ENCODE measurements at places on chromosomes 5 and 9.

- no peak overlapping the region for H3K4me3 ChIP-seq
- DNase-seq = no peak
- H3K4me1 ChIP-seq = no peaks in the 10 kb centered on the region
- H3K27ac ChIP-seq = no peak overlapping the region
- H3K36me3 ChIP-seq = no peaks in the 10 kb centered on the region
These were observed 20.0 kb upstream of the AGGF1 start for GRCh38 chr5:77010243-77010642.

DNA sequence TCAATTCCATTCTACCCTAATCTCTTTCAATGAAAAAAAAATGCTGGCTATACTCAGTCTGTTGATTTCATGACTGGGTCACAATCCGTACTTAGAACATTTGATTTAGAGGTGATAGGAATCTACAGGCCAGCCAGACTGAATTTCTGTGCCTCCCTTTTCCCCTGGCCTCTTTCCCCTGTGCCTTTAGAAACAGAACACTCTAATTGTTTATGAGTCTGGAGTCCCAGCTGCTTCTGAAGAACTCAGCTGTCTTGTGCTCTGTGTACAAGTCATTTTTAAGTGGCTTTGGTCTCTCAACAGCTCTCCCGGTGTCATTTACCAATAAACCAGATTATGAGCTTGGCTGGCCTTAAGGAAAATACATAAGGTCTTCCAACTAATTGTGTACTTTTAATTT, 94.1 kb upstream of the ITGA2 start:
- no peaks in the 10 kb centered on the region for H3K4me1 ChIP-seq
- no peaks in the 10 kb centered on the region for H3K36me3 ChIP-seq
- H3K27ac ChIP-seq = no peak overlapping the region
- H3K27me3 ChIP-seq = no peaks in the 10 kb centered on the region

DNA sequence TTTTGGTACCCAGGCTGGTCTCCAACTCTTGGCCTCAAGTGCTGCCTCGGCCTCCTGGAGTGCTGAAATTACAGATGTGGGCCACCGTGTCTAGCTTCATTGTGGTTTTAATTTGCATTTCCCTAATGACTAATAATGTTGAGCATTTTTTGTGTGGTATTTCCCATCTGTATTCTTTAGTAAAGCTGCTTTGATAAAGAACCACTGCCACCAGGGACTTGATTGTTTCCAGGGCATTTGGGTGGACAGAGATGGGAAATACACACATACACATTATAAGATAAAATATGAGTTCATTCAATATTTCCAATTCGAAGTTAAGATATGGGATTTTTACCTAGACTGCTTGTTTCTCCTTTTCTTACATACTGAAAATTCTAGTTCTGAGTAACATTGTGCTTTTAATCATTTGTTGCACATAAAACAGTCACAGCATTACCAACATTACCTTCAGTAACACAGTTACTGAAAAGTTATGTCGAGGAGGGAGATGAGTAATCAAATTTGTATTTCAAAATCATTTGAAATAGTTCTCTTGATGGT, 28.9 kb downstream of the HABP4 start:
- H3K4me1 ChIP-seq = no peaks in the 10 kb centered on the region
- H3K27me3 ChIP-seq = no peaks in the 10 kb centered on the region
- no peak overlapping the region for H3K27ac ChIP-seq
- H3K4me3 ChIP-seq = no peak overlapping the region
- H3K36me3 ChIP-seq = no peaks in the 10 kb centered on the region

- H3K27ac ChIP-seq = no peak overlapping the region
- no peak overlapping the region for H3K4me3 ChIP-seq
- peaks cover 55% of the 10 kb centered on the region for H3K4me1 ChIP-seq
- H3K36me3 ChIP-seq = no peaks in the 10 kb centered on the region
- no peaks in the 10 kb centered on the region for H3K27me3 ChIP-seq
These were observed 9.6 kb upstream of the ADRB2 start for GRCh38 chr5:148816782-148817181.

DNA sequence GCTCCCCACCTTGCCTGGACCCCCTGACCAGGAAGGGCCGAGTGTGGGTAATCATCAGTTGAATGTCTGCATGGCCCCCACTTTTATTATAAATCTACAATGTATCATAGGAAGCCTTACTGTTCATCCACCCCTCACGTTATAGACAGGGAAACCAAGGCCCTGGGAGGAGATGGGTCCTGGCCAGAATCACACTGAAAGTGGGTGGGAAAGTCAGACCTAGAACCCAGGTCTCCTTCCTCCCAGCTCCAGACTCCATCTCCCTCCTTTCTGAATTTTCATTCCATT, 17.1 kb downstream of the CD74 start:
- H3K4me3 ChIP-seq = no peak overlapping the region
- no peaks in the 10 kb centered on the region for H3K4me1 ChIP-seq
- no peaks in the 10 kb centered on the region for H3K27me3 ChIP-seq

- no peak overlapping the region for H3K4me3 ChIP-seq
- H3K36me3 ChIP-seq = no peaks in the 10 kb centered on the region
- no peaks in the 10 kb centered on the region for H3K27me3 ChIP-seq
These were observed 503.0 kb upstream of the ZNF608 start for GRCh38 chr5:125249400-125249799.

- H3K27me3 ChIP-seq = no peaks in the 10 kb centered on the region
- DNase-seq = no peak
- no peak overlapping the region for H3K4me3 ChIP-seq
- H3K4me1 ChIP-seq = no peaks in the 10 kb centered on the region
These were observed 83.1 kb downstream of the COL27A1 start for GRCh38 chr9:114238472-114238871.

- no peaks in the 10 kb centered on the region for H3K36me3 ChIP-seq
- no peak overlapping the region for H3K27ac ChIP-seq
- DNase-seq = no peak
These were observed 143.9 kb upstream of the FBN2 start for GRCh38 chr5:128681764-128682592.

GRCh38 chr5:96096724-96097123, 135.1 kb upstream of the ELL2 start:
- H3K4me3 ChIP-seq = no peak overlapping the region
- no peaks in the 10 kb centered on the region for H3K4me1 ChIP-seq
- H3K36me3 ChIP-seq = no peaks in the 10 kb centered on the region
- no peak for DNase-seq

DNA sequence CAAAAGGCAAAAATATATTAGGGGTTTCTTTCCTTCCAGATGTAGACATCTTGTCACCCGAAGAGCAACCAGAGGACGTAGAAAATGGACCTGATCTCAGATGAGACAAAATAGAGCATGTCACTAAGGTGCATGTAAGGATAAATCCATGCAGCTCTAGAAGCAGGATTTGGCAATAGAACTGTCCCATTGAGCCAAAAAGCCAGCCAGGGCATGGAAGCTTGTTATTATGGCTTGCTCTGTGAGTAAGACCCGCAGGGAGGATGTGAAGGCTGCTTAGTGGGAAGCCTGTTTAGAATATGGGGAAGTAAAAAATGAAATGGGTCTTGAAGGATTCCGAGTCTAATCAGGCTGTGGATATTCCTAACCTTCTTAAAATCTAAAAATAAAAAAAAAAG, 165.6 kb upstream of the MPDZ start:
- H3K27ac ChIP-seq = no peak overlapping the region
- no peaks in the 10 kb centered on the region for H3K36me3 ChIP-seq
- DNase-seq = no peak
- H3K27me3 ChIP-seq = no peaks in the 10 kb centered on the region
- H3K4me3 ChIP-seq = no peak overlapping the region
- H3K4me1 ChIP-seq = no peaks in the 10 kb centered on the region

DNA sequence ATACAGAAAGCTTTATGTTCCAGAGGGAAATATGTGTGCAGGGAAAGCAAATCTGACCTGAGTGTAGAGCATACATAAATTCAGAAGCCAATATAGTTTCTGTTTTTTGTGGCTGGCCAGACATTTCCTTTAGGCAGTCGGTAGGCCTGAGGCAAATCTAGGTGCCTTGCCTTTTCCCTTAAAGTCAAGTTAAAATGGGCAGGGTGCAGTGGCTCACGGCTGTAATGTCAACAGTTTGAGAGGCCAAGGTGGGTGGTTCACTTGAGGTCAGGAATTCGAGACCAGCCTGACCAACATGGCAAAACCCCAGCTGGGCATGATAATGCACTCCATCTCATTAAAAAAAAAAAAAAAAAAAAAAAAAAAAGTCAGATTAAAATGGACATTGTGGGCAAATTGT, 31.2 kb downstream of the PHAX start:
- no peaks in the 10 kb centered on the region for H3K4me1 ChIP-seq
- H3K27me3 ChIP-seq = no peaks in the 10 kb centered on the region
- H3K27ac ChIP-seq = no peak overlapping the region
- no peak overlapping the region for H3K4me3 ChIP-seq
- H3K36me3 ChIP-seq = no peaks in the 10 kb centered on the region

- no peak overlapping the region for H3K4me3 ChIP-seq
- H3K27me3 ChIP-seq = no peaks in the 10 kb centered on the region
- no peak for DNase-seq
- H3K36me3 ChIP-seq = no peaks in the 10 kb centered on the region
- H3K27ac ChIP-seq = no peak overlapping the region
These were observed 183.7 kb downstream of the RGS3 start for GRCh38 chr9:113646946-113647914.

DNA sequence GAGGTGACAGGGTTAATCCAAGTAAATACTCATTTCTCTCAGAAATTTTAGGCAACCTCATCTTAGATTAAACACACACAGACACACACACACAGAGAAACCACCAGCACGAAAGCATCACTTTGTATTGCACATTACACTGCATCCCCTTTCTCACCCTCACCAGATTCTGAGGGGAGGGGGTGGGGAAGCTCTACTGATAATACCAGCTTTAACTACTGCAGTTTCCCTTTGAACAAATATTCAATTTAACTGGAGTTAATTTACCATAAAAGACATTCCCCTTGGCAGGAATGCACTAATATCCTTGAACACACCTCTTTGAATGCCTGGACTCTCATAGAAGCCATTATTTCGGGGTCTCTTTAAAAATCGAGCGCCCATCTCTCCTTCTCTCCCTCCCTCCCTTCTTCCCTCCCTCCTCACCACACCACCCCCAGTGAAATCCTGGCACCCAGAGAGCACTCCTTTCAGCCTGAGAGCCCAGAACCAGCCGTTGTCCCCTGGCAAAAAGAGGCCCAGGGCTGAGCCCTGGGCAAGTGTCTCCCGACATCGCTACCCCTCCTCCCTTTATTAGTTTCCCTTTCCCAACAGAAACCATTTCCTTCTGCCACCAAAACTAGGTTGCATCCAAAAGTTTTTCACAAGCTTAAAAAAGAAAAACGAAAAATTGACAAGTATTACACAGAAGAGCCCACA, 2.8 kb upstream of the NFIB start:
- no peak for DNase-seq
- H3K4me1 ChIP-seq = peaks cover 22% of the 10 kb centered on the region
- no peaks in the 10 kb centered on the region for H3K36me3 ChIP-seq
- H3K4me3 ChIP-seq = no peak overlapping the region
- no peak overlapping the region for H3K27ac ChIP-seq

DNA sequence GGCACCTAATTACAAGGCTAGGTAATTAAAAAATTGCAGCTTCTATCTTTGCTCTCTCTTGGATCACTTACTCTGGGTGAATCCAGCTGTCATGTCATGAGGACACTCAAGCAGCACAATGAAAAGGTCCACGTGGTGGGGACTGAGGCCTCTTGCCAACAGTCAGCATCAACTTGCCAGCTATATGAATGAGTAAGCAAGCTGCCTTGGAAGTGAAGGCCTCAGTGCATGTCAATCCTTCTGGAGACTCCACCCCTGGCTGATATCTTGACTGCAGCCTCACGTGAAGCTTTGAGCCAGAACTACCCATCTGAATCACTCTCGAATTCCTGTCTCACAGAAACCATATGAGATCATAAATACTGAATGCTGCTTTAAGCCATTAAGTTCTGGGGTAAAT, 140.5 kb downstream of the SNX18 start:
- no peak for DNase-seq
- H3K4me3 ChIP-seq = no peak overlapping the region
- no peak overlapping the region for H3K27ac ChIP-seq
- H3K4me1 ChIP-seq = peaks cover 28% of the 10 kb centered on the region

- no peak for DNase-seq
- no peak overlapping the region for H3K27ac ChIP-seq
- H3K27me3 ChIP-seq = no peaks in the 10 kb centered on the region
- H3K4me1 ChIP-seq = no peaks in the 10 kb centered on the region
- no peak overlapping the region for H3K4me3 ChIP-seq
- H3K36me3 ChIP-seq = peaks cover 60% of the 10 kb centered on the region
These were observed 20.7 kb downstream of the NDUFS6 start for GRCh38 chr5:1821862-1822261.

GRCh38 chr9:92790542-92791527, 26.2 kb upstream of the BICD2 start:
- H3K4me1 ChIP-seq = peaks cover 3% of the 10 kb centered on the region
- DNase-seq = peak; percentile 76
- no peak overlapping the region for H3K27ac ChIP-seq
- no peaks in the 10 kb centered on the region for H3K36me3 ChIP-seq

DNA sequence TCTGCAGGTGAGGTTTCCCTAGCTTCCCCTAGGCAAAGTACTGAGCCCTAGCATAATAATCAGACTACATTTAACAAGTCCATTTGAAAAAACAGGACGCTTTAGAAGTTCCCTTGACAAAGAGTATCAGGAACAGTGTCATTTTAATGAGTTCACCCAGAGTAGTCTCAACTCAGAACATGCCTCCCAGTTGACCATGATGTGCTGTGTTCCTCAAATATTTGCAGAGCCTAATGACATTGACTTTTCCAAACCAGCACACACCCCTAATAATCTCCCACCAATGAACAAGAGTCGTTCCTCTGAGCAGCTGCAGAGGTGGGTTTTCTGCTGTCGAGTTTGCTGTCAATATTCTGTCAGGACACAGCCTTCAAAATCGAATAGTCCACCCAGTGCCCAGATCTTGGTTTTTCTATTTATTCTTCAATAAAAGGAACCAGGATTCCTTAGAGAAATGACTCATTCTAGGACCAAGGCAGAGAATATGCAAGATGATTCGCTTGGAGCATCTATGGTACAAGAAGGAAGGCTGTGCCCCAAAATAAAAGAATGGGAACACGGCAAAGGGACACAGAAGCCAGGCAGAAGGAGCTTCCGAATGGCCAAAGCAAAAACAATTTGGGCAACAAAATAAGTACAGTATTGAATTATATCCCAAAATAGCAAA, 57.6 kb downstream of the OTULIN start:
- no peak overlapping the region for H3K27ac ChIP-seq
- H3K27me3 ChIP-seq = no peaks in the 10 kb centered on the region
- no peak for DNase-seq
- no peak overlapping the region for H3K4me3 ChIP-seq

- no peaks in the 10 kb centered on the region for H3K27me3 ChIP-seq
- no peak overlapping the region for H3K4me3 ChIP-seq
- H3K4me1 ChIP-seq = peaks cover 14% of the 10 kb centered on the region
- H3K27ac ChIP-seq = no peak overlapping the region
- H3K36me3 ChIP-seq = no peaks in the 10 kb centered on the region
- peak; percentile 68 for DNase-seq
These were observed 7.4 kb upstream of the DAP start for GRCh38 chr5:10768328-10768899.

DNA sequence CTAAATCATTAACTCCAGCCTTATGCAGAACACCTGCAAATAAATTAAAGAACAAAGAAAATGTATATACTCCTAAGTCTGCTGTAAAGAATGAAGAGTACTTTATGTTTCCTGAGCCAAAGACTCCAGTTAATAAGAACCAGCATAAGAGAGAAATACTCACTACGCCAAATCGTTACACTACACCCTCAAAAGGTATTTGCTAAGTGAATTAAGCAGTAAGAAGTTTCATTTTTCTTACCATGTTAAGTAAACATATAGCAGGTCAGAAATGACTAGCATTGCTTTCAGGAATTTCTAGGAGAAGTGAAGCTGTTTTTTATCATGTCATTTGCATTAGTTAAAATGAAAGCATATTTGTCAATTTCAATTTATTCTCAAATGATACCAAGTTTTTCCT, 92.7 kb downstream of the MELK start:
- peaks cover 9% of the 10 kb centered on the region for H3K36me3 ChIP-seq
- DNase-seq = no peak

- H3K4me3 ChIP-seq = no peak overlapping the region
- H3K4me1 ChIP-seq = peaks cover 94% of the 10 kb centered on the region
- no peaks in the 10 kb centered on the region for H3K27me3 ChIP-seq
- peak overlapping the region; percentile 3 for H3K27ac ChIP-seq
These were observed 120.2 kb downstream of the RGS3 start for GRCh38 chr9:113583511-113584427.
